CD4-positive, alpha-beta T cell treated with Interleukin-1 beta for 1 hour (primary cell): ENCODE measurements at places on chromosomes 4 and X.

DNA sequence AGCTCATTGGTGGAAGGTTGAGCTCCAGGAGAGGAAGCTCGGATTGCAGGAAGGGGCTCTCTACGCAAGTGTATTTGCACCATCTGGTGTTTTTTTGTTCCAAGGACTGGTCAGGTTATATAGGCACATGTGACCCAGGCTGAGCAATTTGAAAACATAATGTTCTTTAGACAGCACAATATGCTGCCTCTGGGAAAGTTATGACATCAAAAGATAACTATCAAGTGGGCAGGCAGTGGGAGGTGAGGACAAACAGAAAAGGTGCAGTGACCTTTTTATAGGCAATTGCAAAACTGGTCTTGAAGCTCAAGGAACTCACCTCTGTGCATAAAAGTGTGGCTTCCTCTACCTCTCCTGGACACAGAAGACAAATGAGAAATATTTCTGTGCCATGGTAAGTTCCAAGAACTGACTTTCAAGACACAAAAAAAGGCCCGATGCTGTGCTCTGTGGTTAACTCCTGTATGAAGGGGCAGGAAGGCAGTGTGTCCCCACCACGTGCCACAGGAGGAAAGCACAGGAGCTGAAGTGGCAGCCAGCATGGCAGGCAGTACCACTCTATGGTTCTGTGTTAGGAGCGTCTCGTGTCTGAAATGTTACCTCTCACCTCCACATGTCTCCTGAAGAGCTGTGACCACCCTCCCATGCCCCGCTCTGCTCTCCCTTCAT, 128.6 kb downstream of the SHROOM3 start:
- no peak for DNase-seq

GRCh38 chr4:166259081-166259480, 386.0 kb downstream of the TLL1 start:
- no peak for DNase-seq

- no peak for DNase-seq
Measured at GRCh38 chrX:11665168-11666111, at the start of gene ARHGAP6. TSS of gene ARHGAP6 (minus strand) at chrX:11665920. CDS start at chrX:11664828, 1,092 bp downstream.

DNA sequence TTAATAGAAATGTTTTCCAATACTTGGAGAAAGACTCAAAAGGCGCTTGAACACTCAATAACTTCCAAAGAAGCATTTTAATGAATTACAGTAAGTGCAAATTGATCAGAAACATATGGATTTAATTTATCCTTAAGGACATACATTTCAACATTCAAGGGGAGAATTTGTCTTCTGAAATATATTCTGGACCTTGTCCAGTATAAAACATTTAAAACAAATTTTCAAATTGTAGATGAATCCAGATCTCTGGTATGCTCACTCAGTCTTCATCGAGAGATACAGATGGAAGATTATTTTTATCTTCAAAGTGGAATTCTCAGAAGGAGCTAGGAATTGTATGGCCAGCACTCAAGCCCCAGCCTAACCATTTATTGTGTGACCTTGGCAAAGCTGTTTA, 310.4 kb downstream of the ZNF674 start:
- DNase-seq, result no peak

- no peak for DNase-seq
Measured at GRCh38 chr4:37802068-37802666, 24.3 kb upstream of the PGM2 start.

DNA sequence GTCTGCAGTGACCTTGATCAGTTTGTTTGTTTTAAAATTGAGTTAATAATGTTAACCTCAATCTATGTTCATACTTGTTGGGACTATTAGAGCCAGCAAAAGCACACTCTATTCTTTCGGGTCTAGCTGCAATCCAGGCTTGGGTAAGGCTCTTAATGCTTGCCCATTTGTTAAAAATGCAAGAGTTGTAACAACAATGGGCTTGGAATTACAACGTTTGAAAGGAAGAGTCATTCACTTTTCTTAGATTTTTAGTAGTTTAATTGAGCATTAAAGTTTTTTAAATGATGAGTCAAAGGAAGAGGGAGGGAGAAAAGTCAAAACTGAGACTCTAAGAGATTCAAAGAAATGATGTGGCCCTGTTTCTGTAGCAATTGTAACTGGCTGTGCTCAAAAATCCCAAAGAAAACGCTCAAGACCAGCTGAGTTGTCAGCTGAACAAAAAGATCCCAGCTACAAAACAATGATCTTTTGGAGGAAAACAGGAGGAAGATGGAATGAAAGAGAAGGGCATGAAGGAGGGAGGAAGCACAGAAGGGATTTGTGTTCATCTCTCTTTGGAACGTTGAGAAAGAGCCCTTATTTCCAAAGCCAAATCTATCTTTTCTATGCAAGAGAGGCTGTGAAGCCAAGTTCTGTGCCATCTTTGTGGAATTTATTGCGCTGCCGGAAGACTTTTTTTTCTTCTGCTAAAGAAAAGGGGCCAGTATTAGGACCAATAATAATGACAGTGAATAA, 5.5 kb downstream of the SCD5 start:
- no peak for DNase-seq

DNA sequence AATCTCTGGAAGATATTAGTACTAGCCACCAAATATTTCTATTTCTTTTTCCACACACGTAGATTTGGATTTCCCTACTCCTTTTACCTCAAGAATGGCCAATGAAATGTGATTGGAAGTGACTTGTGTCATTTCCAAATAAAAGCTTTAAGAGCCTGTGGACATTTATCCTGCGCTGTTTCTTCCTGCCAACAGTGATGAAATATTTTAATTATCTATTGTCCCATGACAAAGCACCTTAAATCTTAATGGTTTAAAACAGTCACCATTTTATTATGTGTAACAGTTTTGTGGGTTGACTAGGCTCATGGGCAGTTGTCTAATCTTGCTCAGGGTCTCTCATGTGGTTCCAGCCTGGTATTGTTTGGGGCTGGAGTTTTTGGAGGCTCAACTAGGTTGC, 3.5 kb upstream of the PGRMC2 start:
- no peak for DNase-seq

- no peak for DNase-seq
Measured at GRCh38 chr4:62960415-62960814, 1448.8 kb downstream of the TECRL start.

DNA sequence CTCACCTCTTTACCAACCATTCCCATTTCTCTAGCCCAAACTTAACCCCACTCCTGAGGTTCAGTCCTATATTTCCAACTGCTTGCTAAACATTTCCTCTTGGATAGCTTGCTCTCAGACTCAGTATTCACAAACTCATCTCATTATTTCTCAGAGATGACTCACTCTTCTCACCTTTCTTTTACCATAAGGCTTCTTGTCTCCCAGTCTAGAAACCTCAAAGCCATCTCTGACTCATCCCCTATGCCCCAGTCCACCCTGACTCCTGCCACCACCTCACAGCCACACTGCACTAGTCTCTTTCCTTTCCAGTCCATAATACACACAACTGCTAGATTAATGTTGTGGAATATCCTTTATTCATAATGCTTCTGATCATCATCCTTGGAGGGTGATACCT, 4.8 kb downstream of the FRMPD3 start:
- DNase-seq, result peak; percentile 14

- no peak for DNase-seq
Measured at GRCh38 chrX:53188763-53189162, 36.2 kb downstream of the KDM5C start.

DNA sequence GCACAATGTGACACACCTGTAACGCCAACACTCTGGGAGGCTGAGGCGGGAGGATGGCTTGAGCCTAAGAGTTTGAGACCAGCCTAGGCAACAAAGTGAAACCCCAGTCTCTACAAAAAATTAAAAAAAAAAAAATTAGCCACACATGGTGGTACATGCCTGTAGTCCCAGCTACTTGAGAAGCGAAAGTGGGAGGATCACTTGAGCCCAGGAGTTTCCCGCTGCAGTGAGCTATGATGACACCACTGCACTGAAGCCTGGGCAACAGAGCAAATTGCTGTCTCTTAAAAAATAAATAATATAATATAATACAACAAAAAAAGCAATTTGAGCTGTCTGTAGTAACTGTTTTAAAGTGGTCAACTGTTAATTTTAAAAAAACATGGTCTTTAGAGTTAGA, 13.2 kb downstream of the SPOCK3 start:
- DNase-seq, result no peak

GRCh38 chrX:44871931-44872820, 812 bp upstream of the KDM6A start:
- peak; percentile 61 for DNase-seq

GRCh38 chr4:147740176-147740575, 8.3 kb downstream of the ARHGAP10 start:
- no peak for DNase-seq

DNA sequence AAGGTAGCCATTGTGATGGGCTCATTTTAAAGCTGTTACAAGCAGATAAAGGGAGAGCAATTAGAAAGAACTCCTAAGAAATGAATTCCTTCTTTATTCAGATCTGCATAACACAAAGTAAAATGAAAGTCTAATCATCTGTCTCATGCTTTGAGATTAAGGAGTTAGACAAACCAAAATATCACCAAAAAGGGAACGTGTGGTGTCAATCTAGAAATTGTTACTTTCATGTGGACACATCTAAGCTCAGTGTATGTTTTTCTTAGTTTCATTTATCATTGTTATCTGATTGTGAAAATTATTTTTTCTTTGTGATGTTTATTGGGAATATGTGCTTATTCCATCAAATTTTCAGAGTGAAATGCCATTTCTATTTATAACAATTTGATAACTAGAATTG, 80.3 kb downstream of the BANK1 start:
- no peak for DNase-seq

GRCh38 chrX:39896951-39897740, 200.6 kb downstream of the BCOR start:
- no peak for DNase-seq
